ENCODE measurements at places on chromosomes 7 and 10. TPM values are rescaled to one million over a fixed set of nuclear protein-coding genes. Genes with fewer than 3 reads are reported as not detected.

DNA sequence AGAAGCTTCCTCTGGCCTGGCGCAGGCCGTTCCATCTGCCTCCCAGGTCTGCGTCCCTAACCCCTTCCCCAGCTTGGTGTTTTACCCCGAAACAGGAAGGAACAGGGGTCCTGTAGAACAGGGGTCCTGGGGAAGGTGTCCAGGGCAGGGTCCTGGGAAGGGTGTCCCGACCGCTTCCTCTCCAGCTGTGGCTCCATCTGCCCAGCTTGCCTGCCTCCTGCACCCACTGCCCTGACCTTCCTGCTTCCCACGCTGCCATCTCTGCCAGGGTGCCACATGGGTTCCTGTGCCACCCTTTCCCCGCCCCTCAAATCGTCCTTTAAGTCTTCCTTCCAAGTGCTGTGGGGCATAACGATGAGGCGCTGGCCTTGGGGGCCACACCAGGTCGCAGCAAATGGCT is 32.4 kb downstream of the WDR86 start:
- no peak for DNase-seq

- DNase-seq: no peak
Observed at GRCh38 chr10:9342885-9343570, 1288.5 kb downstream of the GATA3 start.

Gene BBS9
- total RNA-seq: 72.8 TPM

DNA sequence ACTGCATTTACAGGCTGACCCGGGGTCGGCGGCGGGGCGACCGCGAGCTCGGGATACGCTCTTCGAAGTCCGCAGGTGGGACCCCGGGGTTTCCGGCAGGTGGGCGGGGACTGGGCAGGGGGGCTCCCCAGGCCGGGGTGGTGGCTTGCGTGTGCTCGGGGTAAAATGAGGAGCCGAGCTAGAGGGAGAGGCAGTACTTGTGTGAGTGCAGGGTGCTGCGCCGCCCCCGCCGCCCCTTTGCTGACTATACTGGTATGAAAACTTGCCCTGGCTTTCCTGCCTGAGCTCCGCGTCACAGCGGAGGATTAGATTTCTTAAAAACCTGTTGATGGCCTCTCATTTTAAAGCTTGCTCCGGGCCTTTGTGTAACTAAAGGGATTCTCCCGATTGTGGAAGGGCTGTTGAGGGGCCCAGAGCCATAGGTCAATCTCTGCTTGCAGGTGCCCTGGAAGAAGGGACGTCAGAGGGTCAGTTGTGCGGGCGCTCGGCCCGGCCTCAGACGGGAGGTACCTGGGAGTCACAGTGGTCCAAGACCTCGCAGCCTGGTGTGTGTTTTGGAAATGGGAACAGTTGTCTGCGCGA is 488 bp downstream of the ARMC10 start:
- DNase-seq: peak; percentile 40

DNA sequence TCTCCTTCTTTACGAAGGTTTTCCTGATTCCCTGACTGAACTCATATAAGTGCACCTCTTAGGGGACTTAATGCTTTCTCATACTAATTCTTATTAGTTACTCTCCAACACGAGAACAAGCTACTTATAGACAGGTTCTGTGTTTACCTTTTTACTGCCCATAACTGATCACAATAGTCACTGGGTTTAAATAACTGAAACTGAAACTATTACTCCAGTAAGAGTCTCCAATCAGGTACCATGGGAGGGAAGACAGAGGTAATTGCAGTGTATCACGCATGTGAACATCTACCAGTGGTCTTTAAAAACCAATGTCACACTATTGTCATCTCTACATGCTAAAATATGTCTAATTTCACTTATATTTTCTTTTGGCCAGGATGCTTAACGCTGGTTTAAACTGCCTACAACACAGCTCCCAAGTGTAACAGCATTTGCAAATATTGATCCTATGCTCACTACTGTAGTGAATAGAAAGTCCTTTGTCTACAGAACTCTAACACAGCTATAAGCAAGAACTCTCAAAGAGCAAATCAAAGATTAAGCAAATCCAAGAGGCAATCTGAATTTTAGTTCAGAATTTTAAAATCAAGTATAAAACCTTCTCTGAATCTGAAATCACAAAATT is 3.6 kb downstream of the GDI2 start:
- DNase-seq: no peak

- no peak for DNase-seq
Observed at GRCh38 chr10:58625070-58625469, 112.4 kb downstream of the BICC1 start.

DNA sequence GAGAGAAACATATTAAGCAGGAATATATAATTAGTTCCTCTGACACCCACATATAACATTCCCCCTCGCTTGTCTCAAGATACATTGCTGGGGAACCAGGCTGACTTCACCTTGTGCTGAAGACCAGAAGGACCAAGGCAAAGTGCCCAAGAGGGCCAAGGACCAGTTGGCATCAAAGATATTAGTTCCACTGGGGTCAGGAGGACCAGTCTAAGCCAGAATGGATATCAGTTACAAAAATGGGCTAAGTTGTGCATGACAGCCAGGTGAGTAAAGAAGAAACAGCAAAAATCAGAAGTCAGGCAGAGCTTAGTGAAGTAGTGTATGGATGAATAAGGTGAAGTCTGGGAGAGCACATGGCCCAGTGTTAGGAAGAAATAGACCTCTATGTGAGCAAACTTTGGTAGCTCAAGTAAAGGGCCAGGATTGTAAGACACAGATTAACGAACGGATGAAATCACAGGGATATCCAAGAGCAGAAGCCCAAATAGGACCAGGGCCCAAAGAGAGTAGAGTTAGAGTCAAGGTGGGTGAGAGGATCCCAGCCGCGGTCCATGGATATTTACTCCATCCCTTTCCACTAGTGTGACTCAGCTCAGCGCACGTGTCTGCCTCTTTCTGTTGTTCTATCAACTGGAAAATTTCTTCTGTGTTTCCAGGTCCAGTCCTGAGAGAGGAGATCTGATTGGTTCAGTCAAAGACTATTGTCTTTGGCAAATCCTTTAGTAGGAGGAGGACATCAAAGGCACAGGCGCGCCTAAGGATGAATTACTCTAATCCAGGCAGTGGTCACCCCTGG is 5.0 kb downstream of the CALD1 start:
- no peak for DNase-seq

GRCh38 chr10:37948210-37948609 is 28.2 kb downstream of the ZNF25 start:
- DNase-seq: no peak

Gene SPDYE11
- total RNA-seq: not detected

DNA sequence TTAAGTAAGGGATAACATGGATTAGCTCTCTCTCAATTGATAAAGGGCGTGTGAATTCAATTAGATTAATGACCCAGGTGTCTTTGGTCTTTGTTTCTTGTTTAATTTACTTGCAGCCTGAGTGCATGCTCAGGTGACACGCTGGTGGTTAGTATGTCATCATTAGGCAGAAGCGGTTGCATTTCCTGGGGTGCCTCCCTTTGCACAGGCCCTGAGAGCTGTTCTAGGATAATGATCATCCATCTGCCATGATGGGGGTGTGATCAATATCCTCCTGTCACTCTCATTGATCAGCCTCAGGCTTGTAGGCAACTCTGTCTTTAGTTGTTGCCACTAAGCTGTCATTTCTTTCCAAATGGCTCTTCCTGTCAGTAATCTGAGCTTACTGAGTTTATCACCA is 99.6 kb upstream of the NPS start:
- DNase-seq: no peak

- no peak for DNase-seq
Observed at GRCh38 chr7:131689662-131690234, 133.3 kb upstream of the PODXL start.
